ENCODE measurements at places on chromosomes 12 and 14.

GRCh38 chr12:46217541-46218321 is 51.1 kb downstream of the SLC38A1 start:
- DNase-seq = no peak

DNA sequence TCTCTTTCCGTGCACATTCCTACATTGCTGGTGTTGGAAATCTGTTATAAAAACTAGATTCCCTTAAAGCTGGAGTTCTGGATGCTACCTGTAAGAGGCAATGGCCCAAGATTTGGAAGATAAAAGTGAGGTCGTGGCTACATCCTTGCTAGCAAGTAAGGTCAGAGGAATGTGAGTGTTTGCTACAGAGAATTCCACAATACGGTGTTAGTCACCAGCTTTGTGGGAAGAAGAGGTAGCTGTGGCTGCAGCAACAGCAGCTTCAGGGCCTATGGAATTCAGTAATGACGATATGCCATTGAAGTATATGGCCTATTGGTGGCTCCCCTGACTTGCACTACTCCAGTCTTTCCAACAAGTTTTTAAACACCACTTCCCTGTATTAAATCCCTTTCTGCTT is 227.7 kb upstream of the TMEM260 start:
- DNase-seq = no peak

DNA sequence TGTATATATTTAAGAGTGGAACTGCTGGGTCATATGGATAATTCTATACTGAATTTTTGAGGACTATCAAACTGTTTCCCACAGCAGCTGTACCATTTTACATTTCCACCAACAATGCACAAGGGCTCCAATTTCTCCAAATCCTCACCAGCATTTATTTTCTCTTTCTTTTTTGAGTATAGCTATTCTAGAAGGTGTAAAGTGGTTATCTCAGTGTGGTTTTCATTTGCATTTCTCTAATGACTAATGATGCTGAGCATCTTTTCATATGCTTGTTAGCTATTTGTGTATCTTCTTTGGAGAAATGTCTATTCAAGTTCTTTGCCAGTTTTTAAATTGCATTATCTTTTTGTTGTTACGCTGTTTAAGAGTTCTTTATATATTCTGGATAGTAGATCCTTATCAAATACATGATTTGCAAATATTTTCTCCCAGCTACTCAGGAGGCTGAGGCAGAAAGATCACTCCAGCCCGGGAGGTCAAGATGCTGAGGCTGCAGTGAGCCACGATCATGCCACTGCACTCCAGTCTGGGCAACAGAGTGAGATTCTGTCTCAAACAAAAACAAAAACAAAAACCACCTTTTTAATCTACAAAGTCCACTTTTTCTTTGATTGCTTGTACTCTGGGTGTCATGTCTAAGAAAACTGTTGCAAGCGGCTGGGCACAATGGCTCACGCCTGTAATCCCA is 32.8 kb downstream of the GTF2A1 start:
- no peak for DNase-seq

- no peak for DNase-seq
Measured at GRCh38 chr12:116697716-116698115, 40.2 kb downstream of the SPRING1 start.

DNA sequence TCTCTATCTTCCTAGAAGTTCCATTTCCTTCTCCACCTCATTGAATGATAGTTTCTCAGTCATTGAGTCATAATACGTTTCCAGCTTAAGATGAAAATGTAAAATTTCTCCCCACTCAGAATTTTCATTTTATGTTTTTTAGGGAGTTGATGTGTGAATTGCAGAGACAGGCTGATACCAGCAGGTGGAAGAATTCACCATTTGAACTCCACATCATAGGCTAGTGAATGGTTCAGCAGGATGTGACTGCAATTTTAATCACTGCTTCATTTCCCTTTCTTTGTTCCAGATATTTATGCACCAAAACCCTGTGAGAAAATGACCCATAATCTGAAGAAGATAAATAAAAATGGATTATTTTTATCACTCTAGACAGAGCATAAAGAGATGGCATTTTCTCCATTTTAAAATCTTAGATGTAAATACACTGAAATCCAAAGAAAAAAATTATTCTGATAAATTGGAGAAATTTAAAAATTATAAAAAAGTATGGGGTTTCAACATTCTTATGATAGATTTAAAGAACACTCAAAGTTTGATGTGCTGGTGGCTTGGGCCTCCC is 10.6 kb upstream of the PYGL start:
- DNase-seq = no peak

DNA sequence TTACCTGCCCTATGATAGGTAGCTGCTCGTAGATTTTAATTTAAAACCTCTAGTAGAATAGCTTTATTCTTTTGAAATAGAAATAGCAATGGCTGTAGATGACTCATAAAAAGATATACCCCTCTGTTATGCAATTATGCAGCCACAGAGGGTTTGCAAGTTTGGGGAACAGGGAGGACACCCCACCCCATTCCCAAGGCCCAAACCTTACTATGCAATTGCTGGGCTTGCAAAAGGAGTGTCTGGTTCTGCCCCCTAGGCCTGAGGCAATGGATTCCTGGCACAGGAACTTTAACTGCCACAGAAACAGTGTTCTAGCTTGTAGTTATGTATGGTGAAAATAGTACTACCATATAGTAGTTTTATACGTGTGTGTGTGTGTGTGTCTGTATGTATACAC is 403.3 kb downstream of the ADAMTS20 start:
- DNase-seq = no peak

GRCh38 chr12:97520106-97520505 is 57.5 kb downstream of the RMST start:
- DNase-seq = no peak

DNA sequence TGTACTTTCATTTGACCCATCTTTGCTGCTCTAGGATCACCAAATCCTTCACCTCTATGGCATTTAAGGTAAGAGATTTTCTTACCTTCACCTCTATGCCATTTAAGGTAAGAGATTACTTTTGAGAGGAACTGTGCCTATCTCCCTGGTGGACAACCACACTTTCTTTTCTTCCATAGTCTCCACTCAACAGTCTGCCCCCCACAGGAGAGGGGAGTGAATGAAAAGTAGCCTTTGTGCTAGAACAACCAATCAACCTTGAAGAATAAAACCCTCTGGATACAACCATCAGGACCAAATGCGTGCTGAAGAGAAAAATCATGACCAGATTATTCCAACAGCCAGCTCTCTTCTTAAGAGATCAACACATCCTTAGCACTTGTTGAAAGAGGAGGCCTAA is 258.6 kb upstream of the TMPO start:
- DNase-seq = no peak

DNA sequence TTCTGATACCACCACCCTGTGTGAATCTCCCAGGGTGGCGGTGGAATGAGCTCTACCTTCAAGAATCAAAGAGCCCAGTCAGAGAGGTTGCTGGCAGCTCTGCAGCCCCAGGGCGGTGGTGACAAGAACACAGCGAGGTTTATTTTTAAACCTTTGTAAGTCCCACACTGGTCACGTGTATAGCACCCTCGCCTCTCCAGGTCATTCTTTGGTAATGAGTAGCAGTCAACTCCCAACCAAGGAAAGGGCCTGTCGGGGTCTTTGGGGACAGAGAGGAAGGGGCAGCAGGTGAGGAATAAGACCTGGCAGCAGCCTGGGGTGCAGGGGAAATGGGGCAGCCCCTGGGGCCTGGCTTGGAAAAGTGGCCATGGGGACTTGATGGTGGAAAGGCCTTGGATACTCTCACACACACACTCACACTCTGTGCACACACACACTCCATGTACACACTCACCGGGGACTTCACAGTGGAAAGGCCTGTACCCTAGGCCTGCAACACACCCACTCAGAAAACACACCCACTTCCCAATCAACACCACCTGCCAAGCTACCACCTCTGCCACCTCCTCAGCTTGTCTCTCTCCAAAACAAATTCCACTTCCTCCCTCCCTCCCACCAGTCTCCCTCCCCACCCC is 178.6 kb downstream of the DPF3 start:
- DNase-seq = no peak

DNA sequence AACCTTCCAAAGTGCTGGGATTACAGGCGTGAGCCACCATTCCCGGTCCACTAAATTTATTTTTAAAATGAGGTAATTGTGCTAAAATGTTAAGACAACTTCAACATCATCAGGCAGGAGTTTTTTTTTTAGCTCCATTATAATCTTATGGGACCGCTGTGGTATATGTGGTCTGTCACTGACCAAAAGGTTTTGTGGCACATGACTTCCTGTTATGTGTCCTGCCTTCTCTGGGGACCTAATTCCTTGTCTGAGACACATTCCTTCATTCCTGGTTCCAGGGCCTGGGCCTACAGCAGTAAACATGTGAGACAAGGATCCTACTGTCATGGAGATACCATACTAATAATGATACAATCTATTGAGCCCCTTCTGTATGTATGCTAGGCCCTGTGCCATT is 4.9 kb downstream of the TEX52 start:
- DNase-seq = no peak

DNA sequence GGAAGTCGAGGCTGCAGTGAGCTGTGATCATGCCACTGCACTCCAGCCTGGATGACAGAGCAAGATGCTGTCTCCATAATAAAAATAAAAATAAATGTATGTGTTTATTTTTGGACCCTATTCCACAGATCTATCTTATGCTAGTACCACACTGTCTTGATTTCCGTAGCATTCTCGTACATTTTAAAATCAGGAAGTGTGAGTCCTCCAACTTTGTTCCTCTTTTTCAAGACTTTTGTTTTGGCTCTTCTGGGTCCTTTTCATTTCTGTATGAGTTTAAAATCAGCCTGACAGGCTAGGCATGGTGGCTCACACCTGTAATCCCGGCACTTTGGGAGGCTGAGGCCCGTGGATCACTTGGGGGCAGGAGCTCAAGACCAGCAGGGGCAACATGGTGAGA is 25.8 kb downstream of the DAO start:
- no peak for DNase-seq

- DNase-seq = no peak
Measured at GRCh38 chr14:103304706-103305105, 29.3 kb upstream of the EIF5 start.

DNA sequence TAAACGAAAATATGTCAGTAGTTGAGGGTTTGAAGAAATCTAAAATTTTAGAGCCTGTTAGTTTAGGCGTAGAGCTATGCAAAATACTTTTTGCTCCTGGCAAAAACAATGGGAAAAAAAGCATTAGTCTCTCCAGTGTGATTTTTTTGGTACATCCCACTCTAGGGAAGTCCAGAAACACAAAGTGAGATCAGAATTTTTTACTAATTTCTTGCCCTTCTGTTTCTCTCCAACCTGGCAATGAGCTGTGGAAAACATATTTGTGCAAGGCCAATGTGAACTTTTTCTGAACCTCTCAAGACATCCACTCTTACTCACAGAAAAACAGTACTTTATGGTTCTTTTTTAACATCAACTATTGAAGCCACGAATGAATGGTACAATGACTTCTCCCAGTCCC is 56.9 kb upstream of the DCN start:
- DNase-seq = no peak
